HS-27A (cell line): ENCODE measurements at places on chromosomes 1 and 21.

DNA sequence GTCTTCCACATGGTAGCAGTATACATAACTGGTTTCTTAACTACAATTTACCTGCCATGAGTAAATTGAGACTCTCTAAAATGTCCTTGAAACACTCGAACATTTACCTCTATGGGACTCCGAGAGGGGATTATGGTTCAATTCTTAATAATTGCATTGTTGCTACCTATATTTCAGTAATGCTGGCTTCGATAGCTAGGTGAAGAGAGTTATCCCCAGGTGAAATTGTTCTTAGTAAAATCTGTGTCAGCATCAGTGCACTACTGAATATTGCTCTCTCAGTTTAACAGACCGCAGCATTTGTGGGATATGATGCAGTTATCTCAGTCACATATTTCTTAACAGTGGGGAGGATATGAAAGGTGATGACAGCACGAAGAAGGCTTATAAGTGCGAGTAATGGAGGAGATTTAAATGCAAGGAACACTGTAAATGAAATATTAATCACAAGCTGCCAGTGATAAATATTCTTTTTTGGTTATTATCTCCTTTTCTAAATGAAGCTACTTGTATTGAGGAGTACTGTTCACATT lies 801.9 kb downstream of the BRINP3 start:
- no peak for DNase-seq

DNA sequence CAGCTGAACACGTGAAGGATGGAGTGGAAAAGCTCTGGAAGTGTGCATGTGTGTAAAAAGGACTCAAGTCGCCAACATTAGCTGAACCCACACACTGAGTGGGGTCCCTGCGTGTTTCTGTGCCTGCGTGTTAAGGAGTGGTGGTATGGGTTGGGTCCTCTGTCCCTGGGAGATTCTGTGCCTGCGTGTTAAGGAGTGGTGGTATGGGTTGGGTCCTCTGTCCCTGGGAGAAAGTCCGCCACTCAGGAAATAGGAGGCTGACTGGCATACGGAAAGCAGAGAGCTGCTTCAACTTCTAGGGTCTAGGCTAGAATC lies 7.0 kb upstream of the SOX13 start:
- no peak for DNase-seq

GRCh38 chr1:240091614-240092300 lies at the start of gene FMN2:
TSS of gene FMN2 (plus strand) at chr1:240091883. CDS start at chr1:240092110, 227 bp downstream.
- no peak for DNase-seq

DNA sequence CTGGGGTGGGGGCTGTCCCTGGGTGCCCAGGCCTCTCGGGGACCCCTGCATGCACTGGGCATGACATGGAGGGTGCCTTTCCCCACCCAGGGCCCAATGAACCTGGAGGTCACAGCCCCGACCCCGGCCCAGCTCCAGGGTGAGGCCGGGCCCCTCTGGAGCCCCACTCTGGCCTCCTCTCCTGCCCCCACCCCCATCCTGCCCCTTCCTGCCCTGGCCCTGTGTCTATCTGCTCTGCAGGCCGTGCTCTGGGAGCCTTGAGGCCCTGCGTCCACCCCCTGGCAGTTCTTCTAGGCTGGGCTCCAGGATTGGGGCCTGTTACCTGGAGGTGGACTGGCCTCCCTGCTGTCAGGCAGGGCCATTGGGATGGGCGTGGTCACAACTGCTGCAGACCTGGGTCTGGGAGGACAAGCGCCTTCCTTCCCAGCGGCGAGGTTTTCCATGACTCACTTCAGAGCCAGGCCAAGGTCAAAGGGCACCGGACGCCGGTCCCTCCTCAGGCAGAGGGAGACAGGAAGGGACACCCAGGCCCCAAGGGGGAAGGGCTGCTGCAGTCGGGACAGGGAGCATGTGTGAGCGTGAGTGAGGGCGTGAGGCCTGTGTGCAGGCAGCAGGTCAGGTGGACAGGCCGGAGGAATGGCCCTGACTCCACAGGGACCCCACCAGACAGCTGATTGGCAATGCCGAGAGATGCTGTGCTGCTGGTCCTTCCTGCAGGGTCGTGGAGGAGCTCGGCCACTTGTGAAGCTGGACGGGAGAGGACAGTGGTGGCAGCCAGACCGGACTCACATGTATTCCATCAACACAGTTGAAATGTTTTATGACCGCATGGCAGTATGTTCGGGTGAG lies 31.1 kb upstream of the POFUT2 start:
- no peak for DNase-seq

DNA sequence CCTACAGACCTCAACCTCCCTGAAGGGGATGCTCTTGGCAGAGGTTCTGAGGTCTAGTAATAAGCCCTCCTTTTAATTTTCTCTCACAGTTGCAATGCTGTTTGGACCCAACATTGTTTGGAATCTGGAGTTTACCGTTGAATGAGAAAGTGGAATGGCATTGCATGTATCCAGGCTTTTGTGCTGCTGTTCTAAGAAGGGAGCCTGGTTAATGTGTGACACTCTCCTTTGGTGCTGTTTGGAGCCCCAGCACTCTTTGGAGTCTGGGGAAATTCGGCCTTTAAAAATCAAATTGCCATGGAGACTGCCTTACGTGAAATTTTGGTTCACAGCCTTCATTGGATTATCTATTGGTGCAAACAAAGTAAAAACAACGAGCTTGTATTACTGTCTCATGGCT lies 23.7 kb upstream of the TMEM61 start:
- DNase-seq: no peak

GRCh38 chr21:43624339-43624738 lies 34.9 kb downstream of the HSF2BP start:
- DNase-seq: no peak

- DNase-seq: peak; percentile 76
Observed at GRCh38 chr1:153032677-153033308, 1.8 kb downstream of the SPRR1B start.

GRCh38 chr1:43346636-43347035 lies 9.0 kb downstream of the MPL start:
- DNase-seq: no peak

GRCh38 chr1:229229721-229230139 lies 41.2 kb upstream of the RAB4A start:
- no peak for DNase-seq

- DNase-seq: no peak
Observed at GRCh38 chr1:208615371-208615770, 371.2 kb upstream of the PLXNA2 start.

DNA sequence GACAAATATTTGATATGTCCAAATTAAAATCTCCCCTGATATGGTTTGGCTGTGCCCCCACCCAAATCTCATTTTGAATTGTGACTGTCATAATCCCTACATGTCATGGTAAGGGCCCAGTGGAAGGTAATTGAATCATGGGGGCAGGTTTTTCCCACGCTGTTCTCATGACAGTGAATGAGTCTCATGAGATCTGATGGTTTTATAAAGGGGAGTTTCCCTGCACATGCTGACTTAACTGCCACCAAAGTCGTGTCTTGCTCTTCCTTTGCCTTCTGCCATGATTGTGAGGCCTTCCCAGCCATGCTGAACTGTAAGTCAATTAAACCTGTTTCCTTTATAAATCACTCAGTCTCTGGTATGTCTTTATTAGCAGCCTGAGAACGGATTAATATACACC lies 207.0 kb downstream of the BARHL2 start:
- no peak for DNase-seq

DNA sequence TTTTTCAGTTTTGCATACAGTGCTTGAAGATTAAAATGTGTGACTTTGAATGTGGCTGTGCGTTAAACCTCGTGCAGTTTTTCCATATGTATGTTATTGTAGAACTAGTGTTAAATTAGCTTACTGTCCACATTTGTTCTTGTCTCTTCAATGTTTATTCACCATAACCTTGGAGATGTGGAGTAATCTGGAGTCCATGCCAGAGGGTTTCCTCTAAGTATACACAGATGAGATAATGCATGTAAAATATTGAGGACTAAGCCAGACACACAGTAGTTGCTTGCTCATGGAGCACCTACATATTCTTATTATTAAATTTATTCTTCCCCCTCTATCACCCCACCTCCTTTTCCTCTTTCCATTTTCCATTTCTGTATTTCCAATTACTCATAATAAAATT lies 7.7 kb upstream of the GIPC2 start:
- no peak for DNase-seq

- DNase-seq: peak; percentile 8
Observed at GRCh38 chr1:223628233-223629125, 37.0 kb downstream of the CAPN8 start.

- DNase-seq: no peak
Observed at GRCh38 chr1:192977089-192977706, 82.0 kb downstream of the UCHL5 start.

DNA sequence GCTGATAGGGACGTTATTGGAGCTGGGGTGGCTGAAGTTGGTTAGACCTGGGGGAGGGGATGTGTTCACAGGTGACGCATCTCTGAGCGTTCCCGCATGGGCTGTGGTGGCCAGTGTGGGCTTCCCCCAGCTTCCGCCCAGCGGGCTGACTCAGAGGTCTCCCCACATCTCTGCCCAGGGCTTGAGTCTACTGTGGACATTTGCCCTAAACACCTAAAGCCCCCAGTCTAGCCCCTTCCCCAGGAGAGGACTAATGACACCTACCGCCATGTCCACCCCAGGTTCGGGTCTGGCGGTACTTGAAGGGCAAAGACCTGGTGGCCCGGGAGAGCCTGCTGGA lies 2.0 kb downstream of the AGRN start:
- no peak for DNase-seq

DNA sequence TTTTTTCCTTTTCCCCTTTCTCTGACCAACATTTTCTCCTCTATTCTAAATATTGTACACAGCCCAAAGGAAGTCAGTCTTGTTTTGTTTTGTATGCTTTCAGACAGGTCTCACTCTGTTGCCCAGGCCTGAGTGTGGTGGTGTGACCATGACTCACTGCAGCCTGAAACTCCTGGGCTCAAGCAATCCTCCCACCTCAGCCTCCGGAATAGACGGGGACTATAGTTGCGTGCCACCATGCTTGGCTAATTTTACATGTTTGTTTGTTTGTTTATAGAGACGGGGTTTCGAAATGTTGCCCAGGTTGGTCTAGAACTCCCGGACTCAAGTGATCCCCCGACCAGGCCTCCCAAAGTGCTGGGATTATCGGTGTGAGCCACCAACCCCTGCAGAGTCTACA lies 72.8 kb downstream of the NRIP1 start:
- no peak for DNase-seq

- DNase-seq: no peak
Observed at GRCh38 chr1:230218667-230219066, 151.6 kb downstream of the GALNT2 start.

GRCh38 chr1:110164725-110165350 lies 14.5 kb downstream of the SLC6A17 start:
- no peak for DNase-seq

- peak; percentile 83 for DNase-seq
Observed at GRCh38 chr1:31712630-31713029, 8.8 kb upstream of the COL16A1 start.

DNA sequence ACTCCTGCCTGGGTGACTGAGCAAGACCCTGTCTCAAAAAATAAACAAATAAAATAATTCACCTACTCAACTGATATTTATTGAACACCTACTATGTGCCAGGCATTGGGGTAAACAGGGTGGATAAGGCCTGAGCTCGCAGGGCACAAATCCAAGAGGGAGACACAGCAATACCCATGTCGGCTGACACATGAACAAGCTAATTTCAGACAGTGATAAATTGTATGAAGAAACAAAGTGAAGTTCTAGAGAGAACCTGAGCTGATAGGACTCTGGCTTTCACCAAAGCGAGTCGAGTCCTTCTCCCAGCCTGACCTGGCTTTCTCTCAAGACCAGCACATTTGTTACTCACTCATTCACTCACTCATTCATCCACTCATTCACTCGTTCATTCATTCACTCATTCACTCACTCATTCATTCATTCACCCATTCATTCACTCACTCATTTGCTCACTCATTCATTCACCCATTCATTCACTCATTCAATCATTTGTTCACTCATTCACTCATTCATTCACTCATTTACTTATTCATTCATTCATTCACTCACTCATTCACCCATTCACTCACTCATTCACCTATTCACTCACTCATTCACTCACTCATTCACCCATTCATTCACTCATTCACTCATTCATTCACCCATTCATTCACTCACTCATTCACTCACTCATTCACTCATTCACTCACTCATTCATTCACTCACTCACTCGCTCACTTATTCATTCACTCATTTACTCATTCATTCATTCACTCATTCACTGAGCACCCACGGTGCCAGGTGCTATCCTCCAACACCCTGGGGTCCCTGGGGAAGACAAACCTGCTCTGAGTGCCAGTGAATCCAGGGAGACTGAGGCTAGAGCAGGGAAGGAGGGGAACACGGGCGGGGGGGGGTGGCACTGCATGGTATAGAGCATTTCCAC lies 37.4 kb upstream of the CASZ1 start:
- no peak for DNase-seq

GRCh38 chr1:113283914-113284313 lies 106.4 kb upstream of the MAGI3 start:
- DNase-seq: no peak

DNA sequence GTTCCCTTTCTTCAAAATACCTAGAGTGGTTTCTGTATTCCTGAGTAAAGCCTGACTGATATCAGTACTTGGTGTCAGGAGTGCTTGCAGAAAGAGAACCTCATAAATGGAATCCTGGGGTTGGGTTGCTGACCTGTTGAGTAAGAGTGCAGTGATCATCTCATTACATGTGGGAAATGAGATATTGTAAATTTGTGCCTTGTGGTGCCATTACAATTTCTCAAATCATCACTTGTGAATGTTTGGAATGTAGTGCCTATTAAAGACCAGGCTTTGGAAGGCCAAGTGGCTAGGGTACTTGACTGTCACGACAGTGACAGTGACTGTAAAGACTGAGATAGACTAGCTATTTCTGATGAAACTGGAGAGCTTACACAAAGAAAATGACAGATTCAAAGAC lies 176.7 kb upstream of the CTTNBP2NL start:
- DNase-seq: no peak

- DNase-seq: no peak
Observed at GRCh38 chr1:190179817-190180216, 297.8 kb downstream of the BRINP3 start.

DNA sequence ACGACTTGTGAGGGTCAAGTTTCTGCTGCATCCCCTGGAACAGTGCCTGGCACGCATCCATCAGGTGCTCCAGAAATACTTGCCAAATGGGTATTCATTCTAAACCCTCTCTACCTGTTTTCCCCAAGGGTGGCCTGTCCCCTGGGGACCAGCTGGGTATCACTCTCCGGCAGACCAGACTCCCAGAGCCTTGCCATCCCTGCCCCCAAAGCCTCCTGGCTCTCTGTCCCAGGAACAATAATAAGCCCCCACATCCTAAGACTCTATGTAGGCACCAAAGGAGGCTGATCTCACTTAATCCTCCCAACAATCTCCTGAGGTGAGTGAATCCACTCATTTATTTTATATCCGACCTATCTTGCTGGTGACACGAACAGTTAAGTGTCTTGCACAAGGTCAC lies 96.7 kb downstream of the MRPL37 start:
- DNase-seq: no peak

DNA sequence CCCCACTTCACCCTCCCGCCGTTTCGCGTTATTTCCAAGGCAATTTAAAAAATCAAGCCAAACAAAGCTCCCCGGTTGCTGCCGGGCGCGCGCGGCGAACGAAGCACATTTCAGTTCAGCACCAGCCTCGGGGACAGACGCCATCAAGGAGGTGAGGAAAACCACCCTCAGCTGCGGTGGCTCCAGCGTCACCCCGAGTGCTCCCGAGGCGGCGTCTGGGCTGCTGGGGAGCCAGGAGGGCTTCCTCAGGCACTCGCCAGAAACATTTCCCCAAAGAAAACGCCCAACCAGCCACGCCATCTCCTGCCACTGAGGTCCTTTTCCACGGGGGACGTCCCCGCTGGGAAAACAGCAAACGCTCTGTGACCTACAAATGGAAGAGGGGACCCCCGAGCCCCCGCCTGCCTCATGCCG lies 623 bp downstream of the GNG4 start:
- DNase-seq: no peak

- DNase-seq: no peak
Observed at GRCh38 chr1:184467295-184467694, 80.5 kb downstream of the C1orf21 start.
